Esophagus squamous epithelium (tissue), 5 donors: ENCODE measurements at places on chromosomes 12 and 14.

DNA sequence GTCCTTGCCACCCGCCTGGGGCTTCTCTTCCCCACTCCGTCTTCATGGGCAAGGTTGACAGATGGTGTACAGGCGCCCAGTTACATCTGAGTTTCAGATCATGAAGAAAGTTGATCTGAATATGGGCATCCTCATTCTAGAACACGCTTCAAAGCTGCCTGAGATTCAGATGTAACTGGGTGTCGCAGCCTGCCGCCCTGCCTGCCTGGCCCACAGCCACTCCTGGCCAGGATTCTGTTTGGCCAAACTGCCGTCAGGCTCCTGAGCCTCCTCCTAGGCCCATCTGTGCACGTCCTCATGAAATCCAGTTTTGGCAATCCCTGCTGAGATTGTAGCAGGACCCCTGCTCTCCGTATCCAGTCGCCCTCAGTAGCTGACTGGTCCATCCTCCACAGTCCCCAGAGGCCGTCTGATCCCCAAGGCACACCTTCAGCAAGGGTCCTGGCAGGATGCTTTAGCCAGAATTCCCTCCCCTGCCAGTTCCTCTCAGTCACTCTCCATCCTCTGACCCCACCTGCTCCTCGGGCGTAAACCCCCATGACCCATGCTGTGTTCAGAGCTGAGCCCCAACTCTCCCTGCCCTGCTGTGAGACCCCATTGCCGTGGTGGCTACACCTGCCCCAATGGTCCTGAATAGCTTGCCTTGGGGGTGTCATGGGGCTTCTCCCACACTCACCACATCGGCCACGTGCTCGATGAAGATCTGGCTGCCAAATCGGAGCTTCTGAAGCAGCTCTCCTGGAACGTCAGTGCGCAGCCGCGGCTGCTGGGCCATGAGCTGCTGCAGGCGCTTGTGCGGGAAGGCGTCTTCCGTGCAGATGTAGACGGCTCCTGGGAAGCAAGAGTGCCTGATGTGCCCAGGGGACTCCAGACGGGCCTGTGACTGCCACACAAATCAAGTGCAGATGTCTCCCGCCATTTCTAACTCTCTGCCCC, 12.5 kb downstream of the XRCC3 start:
- no peak for DNase-seq

GRCh38 chr14:99863059-99863458, 69.8 kb downstream of the EML1 start:
- DNase-seq: no peak

- no peak for DNase-seq
These were observed 103.6 kb downstream of the TMEM30B start for GRCh38 chr14:61177279-61178225.

GRCh38 chr14:86788224-86788623, 1204.8 kb downstream of the GALC start:
- no peak for DNase-seq

- no peak for DNase-seq
These were observed 13.9 kb upstream of the KRT86 start for GRCh38 chr12:52260361-52261207.

DNA sequence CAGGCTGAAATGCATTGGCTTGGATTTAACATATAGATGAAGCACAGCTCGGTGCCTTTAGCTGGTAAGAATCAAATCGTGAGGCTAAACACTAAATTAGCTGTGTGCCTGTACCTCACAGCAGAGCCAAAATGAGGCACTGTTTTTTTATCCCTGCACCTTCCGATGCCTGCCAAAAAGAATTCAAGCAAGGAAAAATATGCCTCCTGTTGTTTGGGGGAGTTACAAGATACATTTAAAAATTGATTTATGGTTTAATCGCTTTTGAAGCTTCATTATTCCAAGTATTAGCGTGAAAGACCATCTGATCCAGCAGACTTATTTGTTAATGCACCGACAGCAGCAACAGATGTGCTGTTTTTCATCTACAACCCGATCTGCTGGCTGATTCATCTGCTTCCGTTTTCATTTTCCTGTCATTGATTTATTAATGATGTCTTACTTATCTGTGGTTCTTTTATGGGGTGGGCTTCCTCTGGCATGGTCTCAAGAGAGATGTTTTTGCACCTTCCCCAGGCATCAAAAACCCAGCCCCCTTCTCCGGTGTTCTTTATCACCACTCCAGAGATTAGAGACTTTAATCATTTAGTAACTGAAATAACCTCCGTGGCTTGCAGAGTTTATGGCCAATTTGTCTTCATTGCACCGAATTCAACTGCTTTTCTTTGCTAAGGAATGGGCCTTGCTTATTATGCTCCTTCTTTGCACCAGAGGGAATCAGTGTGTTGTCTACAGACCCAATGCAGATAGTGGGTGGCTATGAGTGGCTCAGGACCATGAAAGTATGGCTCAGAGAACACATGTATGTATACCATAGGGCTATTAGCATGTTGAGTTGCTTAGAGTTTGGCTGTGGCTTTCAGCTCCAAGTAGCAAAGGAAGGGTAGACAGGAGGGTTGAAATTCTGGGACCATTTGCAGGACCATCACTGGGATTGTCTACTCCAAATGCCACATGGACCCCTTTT, 166.8 kb upstream of the TMEM260 start:
- no peak for DNase-seq
